Activated CD4-positive, alpha-beta T cell treated with anti-CD3 and anti-CD28 coated beads for 24 hours (primary cell): ENCODE measurements at places on chromosomes 5 and 9.
A peak's percentile ranks its signal among the peaks of the same experiment; 100 is the strongest.

- DNase-seq = no peak
Measured at GRCh38 chr9:6938873-6939272, 181.1 kb downstream of the KDM4C start.

GRCh38 chr5:174834081-174834480 is 109.7 kb downstream of the MSX2 start:
- DNase-seq = no peak

- DNase-seq = no peak
Measured at GRCh38 chr5:159067201-159067600, 32.5 kb downstream of the EBF1 start.

DNA sequence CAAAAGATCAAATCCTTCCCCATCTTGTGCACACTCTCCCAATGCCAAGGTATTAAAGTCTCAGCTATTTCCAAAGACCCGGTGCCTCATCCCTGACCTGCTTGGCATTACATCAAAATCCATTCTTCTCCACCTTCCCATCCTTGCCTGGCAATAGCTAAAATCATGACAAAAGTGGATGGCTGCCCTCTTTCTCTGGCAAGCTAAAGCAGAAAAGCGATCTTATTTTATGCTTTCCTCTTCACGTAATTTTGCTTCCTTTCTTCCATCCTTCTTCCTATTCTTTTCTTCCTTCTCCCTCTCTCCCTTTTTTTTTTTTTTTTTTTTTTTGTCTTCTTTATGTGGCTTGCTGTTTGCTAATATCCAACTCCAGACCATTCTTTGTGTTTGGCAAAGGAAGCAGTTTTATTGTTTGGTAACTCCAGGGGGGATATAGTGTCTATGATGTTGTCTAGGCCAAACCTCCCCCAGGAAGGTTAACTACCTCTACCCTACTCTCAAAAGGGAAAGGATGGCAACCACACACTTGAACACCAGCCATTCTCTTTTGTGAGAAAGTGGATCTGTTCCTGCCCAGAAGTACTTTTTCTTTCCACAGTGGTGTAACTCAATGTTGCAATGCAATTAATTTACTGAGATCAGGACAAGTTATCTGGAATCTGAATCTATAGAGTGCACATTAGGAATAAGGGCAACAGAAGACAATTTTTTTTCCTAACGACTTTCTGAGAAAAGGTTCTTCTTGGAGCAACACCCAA is 120.9 kb upstream of the TMEM161B start:
- no peak for DNase-seq

DNA sequence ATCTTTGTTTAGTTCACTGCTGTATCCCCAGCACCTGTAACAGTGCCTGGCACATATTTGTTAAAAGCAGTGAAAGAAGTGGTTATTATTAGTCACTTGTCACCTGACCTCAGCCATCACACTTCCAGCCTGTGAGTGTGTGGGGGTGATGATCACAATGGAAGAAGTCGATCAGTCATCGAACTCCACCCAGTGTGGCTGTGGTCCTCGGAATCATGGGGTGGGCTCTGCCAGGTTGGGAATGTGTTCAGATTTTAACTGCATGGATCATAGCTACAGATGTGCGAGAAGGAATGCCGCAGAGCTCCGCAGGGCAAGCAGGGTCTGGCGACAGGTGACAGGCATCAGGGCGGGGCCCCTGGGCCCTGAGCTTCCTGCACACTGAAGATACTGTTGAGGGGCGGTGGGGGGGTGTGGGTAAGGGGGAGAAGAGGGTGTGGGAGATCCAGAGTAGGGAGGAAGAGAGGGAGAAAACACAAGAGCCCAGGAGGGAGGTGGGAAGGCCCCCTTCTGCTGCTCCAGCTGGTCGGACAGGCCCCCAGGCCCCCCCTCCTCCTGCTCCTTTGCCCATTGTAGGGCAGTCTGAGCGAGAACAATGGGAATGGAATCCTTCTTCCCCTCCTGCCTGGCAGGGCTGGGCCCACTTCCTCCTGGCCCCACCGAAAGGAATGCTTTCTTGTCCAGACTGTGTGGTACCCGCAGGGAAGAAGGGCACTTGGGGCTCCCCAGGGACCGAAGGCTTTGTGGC is 89.6 kb downstream of the SPRY4 start:
- no peak for DNase-seq

DNA sequence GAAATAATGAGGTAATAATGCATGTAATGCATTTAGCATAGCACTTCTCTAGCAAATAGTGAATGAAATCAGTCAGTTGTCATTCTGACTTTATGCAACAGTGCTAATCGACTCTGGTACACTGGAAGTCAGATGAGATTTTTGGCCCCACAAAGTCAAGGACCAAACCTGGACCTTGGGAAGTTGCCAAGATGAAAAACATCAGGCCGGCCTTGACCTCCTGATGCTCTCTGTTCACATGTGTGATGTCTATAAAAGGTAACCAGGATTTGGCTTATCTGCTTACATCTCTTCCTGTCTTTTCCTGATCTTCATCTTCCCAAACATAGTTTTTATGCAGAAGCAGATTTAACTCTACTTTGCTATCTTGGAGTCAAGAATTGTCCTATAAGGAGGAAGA is 39.5 kb downstream of the SLC22A5 start:
- no peak for DNase-seq

DNA sequence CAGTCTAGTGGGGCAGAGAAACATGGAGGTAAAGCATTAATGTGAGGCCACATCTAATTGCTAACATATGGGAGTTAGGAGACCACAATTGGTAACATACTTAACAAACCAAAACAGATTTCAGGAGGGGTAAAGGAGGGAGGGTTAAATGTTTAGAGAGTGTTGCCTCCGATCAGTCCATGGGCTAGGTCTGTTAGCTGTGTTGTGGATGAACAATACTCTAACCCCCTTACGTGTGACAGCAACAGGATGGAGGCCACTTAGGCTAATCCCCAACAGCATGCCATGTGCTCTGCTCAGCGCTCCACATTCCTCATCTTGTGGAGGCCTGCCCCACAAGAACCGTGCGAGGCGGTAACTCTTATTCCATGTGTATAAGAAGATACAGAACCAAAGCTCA is 167.0 kb downstream of the CRB2 start:
- no peak for DNase-seq

DNA sequence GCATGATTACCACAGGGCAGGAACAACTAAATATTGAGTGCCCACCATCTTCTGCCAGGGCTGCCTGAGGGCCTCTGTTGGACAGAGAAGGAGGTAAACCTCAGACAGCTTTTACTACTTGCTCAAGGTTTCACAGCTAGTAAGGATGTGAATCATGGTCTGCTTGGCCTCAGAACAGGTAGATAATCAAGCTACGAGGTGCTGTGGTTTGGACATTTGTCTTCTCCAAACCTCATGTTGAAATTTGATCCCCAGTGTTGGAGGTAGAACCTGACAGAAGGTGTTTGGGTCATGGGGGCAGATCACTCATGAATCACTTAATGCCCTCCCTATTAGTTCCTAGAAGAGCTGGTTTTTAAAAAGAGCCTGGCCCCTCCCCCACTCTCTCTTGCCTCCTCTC is 541.2 kb upstream of the TRPC7 start:
- DNase-seq = no peak

DNA sequence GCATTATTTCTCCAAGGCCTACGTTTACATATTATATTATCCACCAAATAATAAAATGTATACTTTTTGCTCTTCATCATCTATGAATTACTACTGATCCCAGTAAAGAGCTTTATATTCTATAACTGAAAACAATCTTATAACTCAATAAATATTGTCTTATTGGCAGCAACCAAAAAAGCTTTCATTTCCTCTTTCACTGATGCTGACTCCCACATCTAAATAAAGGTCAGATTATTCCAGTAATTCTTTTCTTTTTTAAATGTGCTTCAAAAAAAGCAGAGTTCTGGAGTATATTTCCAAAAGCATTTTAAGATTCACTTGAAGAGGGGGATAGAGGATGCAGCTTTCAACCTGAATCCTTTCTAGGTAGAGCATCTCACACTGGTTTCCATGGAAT is 75.3 kb upstream of the NR4A3 start:
- DNase-seq = no peak

DNA sequence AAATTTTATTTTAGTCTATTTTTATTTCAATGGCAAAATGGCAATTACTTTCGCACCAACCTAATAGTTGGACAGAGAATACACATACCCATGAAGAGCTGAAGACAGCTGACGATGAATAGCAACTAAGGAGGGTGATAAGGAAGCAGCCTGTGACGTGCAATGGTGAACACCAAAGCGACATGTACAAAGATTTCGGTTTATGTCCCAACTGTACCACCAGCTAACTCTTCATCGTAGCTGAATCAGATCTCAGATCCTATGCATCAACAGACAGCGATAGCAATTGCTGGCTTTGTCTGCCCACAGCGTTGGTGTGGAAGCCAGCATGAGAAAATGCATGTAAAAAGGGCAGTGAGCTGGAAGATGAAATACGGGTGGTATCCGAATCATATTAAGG is 130.6 kb upstream of the ANKH start:
- no peak for DNase-seq

GRCh38 chr9:29830821-29831220 is 2257.5 kb upstream of the C9orf72 start:
- DNase-seq = no peak

DNA sequence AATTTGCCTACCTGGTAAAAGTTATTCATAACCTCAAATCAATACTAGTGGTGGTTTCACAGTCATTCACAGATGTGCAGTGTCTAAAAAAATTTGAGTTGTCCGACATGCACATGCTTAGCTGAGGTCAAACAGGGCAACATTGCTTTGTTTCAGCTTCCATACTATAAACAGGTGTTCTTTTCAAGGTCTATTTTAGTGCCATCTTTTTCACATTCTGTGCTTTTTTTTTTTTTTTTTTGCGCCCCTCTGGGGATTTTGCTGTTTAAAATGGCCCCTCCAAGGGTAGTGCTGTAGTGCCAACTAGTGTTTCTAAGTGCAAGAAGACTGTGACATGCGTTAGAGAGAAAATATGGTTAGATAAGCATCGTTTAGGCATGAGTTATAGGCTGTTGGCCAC is 14.5 kb downstream of the PHAX start:
- no peak for DNase-seq

- DNase-seq = no peak
Measured at GRCh38 chr9:25094518-25094917, 548.8 kb upstream of the IZUMO3 start.

DNA sequence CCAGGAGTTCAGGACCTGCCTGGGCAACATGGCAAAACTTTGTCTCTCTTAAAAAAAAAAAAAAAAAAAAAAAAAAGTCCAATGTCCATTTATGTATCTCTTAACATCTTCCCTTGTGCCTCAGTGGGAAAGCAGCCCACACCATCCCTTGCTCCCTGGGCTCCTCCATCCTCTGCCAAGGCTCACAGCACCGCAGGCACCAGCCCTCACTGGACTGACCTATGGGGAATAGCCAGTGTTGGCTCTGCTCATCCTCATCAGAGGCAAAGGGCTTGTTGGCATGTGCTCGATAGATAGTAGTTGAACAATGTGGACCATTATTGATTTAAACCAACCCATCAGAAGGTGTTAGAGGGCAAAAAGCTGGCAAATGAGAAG is 61.8 kb upstream of the LRRTM2 start:
- no peak for DNase-seq

GRCh38 chr9:16704116-16705110 is 166.1 kb downstream of the BNC2 start:
- DNase-seq = no peak

DNA sequence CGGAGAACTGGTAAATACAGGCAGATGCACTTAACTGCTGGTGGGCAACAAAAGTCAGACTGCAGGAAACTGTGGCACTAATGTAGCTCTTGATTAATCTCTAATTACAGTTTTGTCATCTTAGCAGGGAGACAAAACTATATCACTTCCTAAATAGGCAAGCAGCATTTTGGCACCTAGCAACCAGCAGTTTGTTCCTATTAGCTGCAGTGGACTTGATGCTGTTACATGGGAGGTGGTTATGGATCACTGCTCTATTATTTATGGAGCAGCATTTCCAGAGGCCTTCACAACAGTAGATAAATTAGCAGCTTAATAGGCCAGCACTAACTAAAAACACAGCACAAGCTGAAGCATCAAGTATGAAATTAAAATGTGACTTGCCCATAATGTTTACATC is 518.3 kb upstream of the ITGA1 start:
- no peak for DNase-seq

DNA sequence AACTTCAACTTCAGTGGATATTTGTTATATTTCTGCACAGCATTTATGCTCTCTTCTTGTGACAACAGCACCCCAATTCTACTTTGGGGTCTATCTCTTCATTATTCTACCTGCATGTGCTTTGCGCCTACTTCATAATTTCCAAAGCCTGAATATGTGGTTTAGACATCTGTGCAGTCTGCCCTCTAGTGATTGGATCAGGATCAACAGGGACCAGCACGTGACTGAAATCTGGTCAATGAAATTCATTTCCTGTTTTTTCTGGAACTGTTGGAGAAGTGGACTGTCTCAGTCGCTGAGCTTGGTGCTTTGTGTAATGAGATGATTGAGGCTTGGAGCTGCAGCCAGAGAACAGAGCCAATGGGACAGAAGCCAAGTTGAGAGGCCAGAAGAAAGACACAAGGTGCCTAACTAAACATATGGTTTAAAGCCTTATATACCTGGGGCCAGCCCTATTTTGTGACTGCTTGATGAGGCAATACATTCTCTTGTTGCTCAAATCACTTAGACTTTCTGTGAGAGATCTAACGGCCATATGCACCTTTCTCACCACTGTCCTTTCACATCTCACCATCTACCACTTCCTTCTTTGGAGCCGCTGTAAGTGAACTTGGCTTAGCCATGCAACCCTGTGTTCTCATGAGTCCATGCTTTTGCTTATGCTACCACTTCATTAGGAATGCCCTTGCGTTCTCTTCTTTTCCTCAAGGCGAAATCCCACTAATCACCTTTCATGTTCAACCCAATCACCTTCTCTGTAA is 68.8 kb upstream of the PPP2R2B start:
- DNase-seq = no peak

DNA sequence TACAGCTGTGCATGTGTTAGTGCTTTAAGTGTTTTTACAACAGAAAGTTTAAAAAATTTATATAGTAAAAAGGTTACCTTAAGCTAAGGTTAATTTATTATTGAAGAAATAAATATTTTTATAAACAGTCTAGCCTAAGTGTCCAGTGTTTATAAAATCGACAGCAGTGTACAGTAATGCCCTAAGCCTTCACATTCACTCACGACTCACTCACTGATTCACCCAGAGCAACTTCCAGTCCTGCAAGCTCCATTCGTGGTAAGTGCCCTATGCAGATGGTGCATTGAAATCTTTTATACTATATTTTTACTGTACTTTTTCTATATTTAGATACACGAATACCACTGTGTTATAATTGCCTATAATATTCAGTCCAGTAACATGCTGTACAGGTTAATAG is 159.1 kb downstream of the ROR2 start:
- DNase-seq = no peak

GRCh38 chr9:75358846-75359245 is 270.5 kb downstream of the OSTF1 start:
- no peak for DNase-seq

- DNase-seq = peak; percentile 42
Measured at GRCh38 chr5:157303667-157304327, 37.9 kb downstream of the CYFIP2 start.

- DNase-seq = no peak
Measured at GRCh38 chr5:40679913-40680681, at the start of gene PTGER4. TSS of gene PTGER4 (plus strand) at chr5:40679915. CDS start at chr5:40680994, 1,079 bp downstream.

- no peak for DNase-seq
Measured at GRCh38 chr9:75965231-75965630, 74.8 kb downstream of the PCSK5 start.
